ENCODE measurements at places on chromosomes 13 and 19.

- no peak for DNase-seq
Measured at GRCh38 chr13:41490371-41491015, 33.1 kb downstream of the RGCC start.

GRCh38 chr13:31843044-31843443 is 103.7 kb downstream of the RXFP2 start:
- no peak for DNase-seq

DNA sequence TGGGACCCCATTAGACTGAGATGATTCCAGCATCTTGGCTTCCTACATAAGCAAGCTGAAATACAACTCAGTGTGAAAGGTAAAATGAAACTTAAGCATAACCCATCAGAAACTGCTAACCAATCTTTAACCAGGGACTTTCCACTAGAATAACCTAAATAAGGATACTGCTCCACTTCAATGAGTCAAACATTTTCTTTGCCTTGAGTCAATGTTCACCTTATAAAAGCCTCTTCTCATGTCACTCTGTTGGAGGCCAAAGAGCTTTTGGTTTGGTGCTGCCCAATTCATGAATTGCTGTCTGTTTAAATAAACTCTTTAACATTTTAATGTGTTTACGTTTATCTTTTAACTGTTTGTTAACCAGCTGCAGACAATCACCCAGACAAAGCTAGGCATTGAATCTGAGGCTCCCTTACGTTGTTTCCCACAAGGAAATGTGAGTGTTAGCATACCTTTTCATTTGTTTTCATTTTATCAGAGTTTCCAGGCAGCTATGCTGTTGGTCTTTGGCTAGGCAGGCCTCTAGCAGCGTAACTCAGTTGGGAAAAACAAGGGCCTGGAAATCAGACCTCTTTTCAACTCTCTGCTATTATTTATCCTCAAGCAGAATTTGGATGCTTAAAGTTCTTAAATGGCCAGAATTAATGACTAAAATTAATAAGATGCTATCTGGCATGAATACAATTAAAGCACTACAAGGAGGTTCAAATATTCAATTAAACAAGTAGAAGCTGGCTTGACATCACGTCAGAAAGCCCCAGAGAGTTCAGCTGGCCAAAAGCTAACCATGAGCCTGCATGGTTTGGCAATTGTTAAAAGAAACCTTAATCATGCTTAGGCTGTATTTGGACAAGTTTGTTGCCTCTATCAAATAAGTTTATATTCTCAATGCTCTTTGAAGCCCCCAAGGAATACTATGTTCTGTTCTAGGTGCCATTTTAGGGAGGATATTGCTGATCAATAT is 200.2 kb downstream of the DCLK1 start:
- DNase-seq: no peak

DNA sequence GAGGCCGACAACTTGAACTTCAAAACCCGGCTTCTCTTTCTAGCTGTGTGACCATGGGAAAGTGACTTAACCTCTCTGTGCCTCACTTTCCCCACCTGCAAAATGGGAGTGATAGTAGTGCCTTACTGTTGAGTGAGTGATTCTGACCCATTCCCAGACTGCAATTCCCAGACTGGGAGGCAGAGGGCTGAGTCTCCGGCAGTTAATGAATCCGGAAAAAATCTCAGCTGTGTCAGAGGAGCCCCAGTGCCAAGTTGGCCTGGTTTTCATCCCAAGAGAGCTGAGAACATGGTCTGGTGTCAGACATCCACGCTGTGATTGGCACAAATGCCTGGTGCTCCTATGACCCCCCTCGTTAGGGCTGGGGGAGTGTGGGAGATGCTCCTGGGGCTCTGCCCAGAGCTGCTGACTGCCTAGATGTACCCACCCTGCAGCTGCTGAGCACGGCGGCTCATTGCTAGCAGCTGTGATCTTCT is 50.0 kb downstream of the PIN1 start:
- peak; percentile 39 for DNase-seq

DNA sequence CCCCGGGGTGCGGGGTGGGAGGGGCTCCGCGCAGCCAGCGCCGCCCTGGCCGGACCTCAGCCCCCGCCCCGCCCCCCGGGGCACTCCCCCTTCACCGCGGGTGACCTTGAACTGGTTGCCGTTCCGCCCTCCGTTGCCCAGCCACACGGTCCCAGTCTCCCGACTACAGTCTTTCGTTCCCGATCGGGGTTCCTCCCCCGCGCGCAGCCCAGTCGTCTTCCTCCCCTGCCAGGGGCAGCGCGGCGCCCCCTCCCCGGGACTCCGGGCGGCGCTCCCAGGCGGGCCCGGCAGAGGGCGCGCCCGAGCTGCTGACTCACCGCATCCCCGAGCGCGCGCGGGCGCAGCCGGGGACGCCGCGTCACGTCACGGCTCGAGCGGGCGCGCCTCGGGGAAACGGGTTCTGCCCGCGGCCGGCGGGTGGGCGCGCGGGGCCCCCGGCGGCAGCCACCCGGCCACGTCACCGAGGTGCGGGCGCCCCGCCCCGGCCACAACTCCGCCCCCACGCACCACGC is 459 bp downstream of the MIDN start:
- peak; percentile 72 for DNase-seq

GRCh38 chr19:48999481-49000325 is 6.0 kb downstream of the RUVBL2 start:
- DNase-seq: peak; percentile 74

DNA sequence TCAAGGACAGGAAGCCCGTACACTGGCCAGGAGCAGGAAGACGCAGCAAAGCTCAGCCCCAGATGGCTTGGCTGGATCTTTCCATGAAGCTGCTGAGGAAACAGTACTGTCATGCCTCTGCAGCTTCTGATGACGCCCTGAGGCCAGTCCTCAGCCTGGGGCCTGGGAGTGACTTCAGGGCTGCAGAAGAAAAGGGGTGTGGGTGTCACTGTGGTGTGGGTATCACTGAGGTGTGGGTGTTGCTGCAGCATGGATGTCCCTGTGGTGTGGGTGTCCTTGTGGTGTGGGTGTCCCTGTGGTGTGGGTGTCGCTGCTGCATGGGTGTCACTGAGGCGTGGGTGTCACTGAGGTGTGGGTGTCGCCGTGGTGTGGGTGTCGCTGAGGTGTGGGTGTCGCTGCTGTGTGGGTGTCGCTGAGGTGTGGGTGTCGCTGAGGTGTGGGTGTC is 12.0 kb upstream of the GAS6 start:
- no peak for DNase-seq

DNA sequence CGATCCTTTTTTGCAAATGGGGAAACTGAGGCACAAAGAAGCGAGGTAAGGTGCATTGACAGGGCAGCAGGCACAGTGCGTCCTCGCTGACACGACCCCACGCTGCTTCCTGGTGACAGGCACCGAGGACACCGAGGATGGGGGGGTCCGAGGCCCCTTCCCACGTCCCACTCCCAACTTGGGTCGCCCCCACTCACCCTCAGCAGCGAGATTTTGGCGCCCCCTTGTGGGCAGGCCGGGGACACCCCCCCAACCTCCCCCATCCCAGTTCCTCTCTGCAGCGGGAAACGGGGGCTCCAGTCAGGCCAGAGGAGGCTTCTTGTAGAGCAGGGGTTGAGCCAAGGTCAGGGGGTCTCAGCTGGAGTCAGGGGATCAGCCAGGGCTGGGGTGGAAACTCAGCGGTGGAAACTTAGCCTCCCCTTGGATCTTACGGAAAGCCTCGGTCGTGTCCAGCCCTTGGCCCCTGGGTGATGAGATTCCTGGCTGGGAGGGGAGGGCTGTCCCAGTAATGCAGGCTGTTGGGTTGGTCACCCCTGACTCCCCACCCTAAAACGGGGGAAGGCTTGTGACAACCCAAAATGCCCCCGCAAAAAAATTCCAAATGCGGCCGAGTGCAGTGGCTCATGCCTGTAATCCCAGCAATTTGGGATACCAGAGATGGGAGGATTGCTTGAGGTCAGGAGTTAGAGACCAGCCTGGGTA is 8.2 kb downstream of the SMIM24 start:
- no peak for DNase-seq

- DNase-seq: no peak
Measured at GRCh38 chr13:61900033-61900432, 484.4 kb upstream of the PCDH20 start.

DNA sequence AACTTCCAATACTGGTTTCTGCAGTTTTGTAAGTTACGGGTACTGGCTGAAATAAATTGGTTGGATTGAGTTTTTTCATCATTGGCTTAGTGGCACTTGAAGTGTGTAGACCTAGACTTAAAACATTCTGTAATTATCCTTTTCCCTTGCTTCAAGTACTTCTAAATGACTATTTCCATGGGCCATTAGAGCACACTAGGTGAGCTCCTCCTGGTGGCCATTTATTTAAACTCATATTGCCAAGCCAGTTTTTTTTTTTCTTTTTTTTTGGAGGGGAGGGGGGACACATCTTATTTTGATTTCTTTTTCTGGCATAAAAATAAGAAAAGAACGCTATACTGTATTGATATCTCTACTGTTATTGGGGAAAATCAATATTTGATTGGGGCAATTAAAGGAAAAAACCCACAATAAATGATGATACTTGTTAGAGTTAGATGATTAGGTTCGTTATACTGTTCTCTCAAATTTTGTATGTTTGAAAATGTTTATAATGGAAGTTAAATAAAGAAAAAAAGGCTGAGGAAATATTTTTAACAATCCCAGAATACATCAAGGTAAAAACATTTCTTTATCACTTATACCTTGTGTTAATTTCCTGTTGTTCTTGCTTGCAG is 82.9 kb downstream of the PDS5B start:
- DNase-seq: peak; percentile 61
